ENCODE measurements at places on chromosomes 6 and 20.

GRCh38 chr20:33653900-33654596 lies 8.1 kb upstream of the C20orf144 start:
- DNase-seq = no peak

DNA sequence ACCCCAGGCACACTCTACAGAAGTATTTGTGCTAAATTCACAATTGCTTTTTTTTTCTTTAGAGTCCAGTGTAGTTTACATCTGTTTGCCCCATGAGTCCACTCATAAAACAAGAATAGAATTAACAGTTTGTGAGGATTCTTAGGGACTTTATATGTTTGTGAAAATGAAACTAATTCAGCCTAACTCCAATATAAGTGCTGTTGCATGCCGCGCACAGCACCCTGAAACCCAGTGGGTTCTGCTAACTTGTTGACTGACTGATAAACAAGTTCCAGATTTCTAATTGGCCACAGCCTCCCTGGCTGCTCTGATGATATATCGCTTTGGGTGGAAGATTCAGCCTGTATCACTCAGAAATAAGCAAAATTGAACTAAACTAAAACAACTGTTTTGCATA lies 561.4 kb downstream of the PKHD1 start:
- DNase-seq = no peak

- DNase-seq = no peak
Observed at GRCh38 chr6:150230164-150230561, 87.3 kb downstream of the PPP1R14C start.

DNA sequence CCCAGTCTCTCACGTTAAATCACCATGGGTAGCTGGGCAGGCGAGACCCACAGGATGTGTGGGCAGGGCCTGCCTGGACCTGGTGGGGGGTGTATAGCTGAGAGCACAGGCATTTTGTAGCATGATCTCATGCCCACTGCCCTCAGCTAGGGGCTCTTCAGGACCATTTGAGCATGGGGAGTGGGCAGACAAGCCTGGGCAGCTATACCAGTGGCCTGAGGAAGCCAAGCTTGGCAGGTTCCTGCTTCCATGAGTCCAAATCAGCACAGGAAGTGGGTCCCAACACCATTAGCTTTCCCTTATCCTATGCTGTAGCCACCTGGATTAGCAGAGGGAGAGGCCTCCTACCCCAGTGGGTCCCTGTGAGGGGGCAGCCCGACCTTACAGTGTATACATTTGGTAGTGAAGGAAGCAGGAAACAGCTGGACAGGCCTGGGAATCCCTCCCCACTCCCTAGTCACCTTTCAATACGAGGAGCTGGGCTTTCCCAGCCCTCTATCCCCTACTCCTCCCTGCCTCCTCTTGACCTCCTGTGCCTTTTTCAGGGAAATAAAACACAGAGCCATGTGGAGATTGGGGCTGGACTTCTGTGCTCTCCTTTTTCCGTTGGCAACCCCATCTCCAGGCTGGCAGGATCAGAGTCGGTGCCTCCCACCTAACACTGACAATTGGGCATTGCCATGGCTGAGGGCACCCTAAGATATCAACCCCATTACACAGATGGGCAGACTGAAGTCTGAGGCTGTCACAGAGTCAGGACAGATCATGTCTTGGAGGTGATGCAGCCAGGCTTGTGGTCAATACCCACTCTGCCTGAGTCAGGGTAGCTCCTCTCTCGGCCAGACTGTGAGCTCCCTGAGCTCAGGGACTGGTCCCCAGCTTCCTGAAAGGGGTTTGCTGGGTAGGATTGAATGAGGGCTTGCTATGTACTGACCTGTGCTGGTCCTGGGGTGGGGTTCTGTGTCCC lies 59.8 kb downstream of the MRPL14 start:
- no peak for DNase-seq

GRCh38 chr6:46011188-46012085 lies 4.2 kb downstream of the CLIC5 start:
- no peak for DNase-seq

DNA sequence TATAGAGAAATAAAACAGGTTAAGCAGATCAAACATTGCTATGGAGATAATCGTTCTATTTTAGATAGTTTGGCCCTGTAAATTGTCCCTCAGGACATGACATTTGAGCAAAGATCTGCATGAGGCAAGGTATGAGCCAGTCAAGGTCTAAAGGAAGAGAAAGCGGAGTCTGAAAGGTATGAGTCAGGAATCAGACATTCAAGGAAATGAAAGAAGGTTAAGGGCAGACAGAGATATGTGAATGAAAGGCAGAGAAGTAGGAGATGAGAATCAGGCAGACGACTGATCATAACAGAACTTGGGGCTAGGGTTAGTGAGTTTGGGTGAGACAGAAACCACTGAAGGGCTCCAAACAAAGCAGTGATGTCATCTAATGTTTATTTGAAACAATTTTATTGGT lies 775.8 kb downstream of the MAFB start:
- DNase-seq = no peak

DNA sequence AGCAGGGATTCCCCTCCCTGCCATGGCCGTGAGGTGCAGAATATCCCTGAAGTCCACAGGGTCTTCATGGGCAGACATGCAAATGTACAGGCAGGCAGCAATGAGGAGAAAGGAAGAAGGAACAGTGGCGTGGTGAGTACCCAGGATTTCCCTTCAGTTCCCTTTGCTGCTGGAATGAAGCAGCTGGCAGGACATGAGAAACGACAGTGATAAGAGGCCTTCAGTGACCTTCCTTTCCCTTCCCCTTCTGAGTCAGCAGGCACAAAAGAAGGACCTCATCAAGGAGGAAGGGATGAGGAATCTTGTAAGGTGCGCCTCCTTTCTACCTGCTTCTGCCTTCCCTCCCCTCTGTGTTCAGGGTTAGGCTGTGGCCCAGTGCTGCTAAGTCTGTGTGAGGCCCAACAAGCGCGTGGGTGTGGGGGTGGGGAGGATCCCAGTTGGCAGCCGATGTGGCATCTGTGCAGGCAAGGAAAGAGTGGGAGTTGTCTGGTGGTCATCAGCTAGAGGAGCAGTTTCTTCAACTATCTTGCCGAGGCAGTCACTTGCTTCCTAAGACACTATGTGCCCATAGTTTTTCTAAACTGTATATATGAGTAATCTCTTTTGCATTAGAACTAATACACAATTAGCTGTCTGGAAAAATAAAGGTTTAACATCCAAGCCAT lies 29.5 kb upstream of the FBXO9 start:
- no peak for DNase-seq

DNA sequence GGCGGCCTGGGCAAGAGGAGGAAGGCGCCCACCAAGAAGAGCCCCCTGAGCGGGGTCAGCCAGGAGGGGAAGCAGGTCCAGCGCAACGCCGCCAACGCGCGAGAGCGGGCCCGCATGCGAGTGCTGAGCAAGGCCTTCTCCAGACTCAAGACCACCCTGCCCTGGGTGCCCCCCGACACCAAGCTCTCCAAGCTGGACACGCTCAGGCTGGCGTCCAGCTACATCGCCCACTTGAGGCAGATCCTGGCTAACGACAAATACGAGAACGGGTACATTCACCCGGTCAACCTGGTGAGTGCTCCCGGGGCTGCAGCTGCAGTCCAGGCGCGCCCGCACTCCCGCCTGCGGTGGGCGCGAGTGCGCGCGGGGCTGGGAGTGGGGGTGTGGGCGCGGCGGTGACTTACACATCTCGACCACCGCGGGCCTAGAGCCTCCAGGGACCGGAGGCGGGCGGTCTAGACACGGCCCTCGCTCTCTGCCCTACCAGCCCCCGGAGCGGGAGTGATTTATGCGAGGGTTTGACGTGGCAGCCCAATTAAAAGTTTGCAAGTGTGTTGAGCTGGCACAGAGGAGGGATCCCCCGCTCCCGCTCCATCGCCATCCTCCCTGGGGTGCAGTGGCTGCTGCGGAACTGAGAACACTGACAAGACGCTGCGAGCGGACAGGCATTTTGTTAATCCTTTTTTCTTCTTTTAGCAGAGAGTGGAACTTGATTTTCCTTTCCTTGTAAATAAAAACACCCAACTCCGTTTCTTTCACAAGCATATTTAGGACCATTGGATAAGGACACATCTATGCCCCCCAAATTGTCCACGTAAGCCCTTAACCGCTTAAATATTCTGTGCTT lies 867 bp downstream of the TCF21 start:
- no peak for DNase-seq

DNA sequence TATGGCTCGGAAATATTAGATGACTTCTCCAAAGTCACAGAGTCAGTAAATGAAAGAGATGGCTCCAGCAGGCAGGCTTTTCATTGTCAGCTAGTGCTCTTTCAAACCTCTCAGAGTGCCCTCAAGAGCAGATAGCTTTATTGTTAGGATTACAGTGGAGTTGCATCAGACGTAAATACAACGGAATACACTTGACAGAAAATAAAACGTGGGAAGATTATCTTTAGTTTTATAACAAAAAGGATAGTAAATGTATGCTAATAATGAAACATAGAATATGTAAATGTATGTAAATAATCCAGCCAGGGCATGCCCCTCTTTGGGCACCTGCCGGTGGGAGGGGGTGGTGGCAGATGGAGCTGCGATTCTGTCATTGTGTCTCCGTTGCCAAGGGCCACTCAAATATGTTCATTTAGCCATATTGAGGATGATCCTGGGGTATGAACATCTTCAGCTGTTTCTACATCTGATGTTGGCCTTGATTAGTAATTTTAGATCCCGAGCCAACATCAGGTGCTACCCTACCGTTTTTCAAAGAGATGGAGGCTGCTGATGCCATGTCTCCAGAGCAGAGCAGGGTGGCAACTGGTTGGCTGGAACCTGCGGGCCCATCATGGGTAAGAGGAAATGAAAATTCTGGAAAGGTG lies 358.3 kb upstream of the SULF2 start:
- no peak for DNase-seq

- DNase-seq = no peak
Observed at GRCh38 chr6:14593286-14593685, 475.7 kb downstream of the CD83 start.

GRCh38 chr20:4814696-4815252 lies 93.1 kb downstream of the PRND start:
- DNase-seq = no peak

- no peak for DNase-seq
Observed at GRCh38 chr20:63042448-63043071, 35.8 kb upstream of the BHLHE23 start.

- no peak for DNase-seq
Observed at GRCh38 chr20:52076164-52076563, 115.4 kb downstream of the ZFP64 start.

- no peak for DNase-seq
Observed at GRCh38 chr6:118621799-118622470, 29.5 kb downstream of the CEP85L start.

DNA sequence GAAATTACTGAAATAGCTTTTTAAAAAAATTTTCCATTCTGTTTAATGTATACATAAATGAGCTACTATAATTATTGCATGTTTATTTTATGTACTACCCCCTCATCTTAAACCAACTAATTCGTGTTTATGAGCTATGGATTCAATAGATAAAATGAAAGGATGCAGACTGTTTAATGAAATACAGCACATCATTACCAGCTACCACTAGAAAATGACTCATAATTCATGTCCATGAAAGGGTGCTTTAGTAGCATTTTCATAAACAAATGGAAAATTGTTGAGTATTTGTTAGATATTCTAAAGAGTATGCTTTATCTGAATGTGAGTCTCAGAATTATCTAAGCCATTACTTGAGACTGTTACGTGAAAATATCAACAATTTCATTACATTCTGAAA lies 1590.1 kb downstream of the HACE1 start:
- no peak for DNase-seq

- no peak for DNase-seq
Observed at GRCh38 chr20:19099596-19100545, 112.6 kb upstream of the SLC24A3 start.

GRCh38 chr6:87196275-87196842 lies 41.0 kb downstream of the ZNF292 start:
- DNase-seq = no peak

DNA sequence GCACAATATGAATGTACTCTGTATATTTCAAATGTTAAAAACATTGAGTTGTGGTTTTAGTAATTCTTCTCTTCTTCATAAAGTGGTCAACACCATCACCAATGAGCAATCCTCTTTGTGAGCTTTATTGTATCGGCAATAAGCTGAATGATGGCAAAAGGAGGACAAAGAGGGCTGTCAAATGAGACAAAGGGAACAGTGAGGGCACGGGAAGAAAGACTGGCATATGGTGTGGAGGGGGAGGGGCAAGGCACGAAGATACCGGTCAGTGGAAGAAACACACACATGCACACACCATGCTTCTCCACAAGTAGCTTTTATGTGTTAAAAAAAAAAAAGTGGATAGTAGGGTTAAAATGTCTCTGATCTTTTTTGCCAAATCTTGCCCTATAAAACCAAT lies 506.8 kb upstream of the CITED2 start:
- DNase-seq = no peak

Measured in stimulated activated CD8-positive, alpha-beta memory T cell treated with anti-CD3 and anti-CD28 coated beads, Interleukin-7, amount 100 ng/mL, for 24 hours (primary cell).